ENCODE measurements at places on chromosomes 6 and 20.

- DNase-seq = no peak
These were observed 318.9 kb downstream of the CLIC5 start for GRCh38 chr6:45696738-45697137.

DNA sequence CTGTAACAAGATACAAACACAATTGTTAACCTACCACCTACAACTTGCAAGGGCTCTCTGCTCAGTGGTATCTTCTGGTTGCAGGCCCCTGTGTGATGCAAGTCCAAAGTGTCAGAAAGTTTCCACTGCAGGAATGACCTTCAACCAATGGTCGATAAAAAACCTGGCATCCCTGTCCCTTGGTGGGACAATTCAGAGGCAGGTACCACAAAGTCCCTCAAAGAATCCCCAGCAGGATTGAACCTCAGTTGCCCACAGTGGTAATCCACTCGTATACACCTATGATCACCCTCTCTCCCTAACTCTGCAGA lies 15.9 kb downstream of the GLO1 start:
- DNase-seq = no peak

DNA sequence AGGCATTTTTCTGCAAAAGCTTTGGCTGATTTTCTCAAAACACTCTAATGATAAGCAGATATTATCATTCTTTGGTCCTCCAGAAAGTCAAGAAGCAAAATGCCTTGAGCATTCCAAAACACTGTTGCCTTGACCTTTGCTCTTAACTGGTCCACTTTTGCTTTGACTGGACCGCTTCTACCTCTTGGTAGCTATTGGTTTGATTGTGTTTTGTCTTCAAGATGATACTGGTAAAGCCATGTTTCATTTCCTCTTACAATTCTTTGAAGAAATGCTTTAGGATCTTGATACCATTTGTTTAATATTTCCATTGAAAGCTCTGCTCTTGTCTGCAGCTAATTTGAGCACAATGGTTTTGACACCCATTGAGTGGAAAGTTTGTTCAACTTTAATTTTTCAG lies 35.6 kb upstream of the SDHAF4 start:
- DNase-seq = no peak

GRCh38 chr6:52639493-52639892 lies 31.4 kb upstream of the TMEM14A start:
- DNase-seq = no peak

DNA sequence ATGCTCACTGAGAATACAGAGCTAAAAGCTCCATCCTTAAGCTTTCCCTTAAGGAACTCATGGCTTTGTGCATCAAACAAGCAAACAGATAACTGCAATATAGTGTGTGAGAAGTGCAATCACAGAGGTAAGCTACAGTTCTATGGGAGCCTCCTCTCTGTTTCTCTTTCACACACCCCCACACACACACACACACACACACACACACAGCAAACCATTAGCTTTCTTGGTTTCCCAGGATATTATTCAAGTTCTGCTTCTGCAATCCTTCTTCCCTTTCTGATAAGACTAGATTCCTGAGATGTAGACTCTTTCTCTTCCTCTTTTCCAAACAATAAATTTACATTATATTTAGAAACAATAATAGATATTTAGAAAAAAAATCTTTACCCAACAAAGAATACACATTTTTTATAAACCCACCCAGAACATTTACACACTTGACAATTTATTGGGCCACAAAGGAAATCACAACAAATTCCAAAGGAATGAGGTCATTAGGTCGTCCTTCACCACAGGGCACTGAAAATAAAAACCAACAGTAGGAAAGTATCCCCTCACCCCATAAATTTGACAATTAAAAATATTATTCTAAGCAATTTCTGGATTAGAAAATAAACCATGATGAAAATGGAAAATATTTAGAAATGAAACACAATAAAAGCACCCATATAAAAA lies 9.3 kb upstream of the GFOD1 start:
- DNase-seq = no peak

DNA sequence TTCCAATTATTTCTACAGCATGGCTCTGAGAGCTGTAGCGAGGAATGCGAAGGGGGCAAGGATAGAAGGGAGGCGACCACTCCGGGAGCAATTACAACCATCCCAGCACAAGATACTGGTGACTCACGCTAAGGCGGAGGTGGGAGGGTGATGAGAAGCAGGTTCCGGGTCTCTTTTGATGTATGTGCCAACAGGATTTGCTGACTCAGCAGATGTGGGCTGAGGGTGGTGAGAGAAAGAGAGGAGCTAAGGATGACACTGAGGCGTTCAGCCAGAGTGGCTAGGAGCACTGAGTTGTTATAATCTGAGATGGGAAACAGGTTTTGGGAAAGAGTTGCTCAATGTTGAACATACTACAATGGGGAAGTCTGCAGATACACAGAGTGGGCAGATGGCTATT lies 9.3 kb upstream of the TXNDC5 start:
- no peak for DNase-seq

DNA sequence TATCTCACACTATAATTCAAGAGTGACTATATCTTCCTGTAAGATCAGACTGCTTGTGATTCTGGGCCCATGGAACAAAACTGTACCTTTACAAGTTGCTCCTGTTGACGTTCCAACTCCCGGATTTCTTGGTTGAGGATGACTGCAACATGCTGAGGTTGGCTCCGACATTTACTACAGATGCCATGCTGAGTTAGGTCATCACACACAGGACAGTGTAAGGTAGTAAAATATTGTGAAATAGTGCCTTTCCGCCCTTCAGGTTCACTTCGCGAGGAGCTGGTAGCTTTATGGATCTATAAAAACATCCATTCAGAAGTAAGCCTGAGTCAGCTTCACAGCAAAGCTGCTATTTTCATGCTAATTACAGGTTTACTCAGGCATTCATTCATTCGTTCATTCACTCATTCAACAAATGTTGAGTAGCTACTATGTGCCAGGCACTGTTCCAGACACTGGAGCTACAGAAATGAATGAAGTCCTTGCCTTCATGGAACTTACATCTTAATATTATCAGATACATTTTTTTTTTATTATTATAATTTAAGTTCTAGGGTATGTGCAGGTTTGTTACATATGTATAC lies 175.7 kb downstream of the REV3L start:
- no peak for DNase-seq

DNA sequence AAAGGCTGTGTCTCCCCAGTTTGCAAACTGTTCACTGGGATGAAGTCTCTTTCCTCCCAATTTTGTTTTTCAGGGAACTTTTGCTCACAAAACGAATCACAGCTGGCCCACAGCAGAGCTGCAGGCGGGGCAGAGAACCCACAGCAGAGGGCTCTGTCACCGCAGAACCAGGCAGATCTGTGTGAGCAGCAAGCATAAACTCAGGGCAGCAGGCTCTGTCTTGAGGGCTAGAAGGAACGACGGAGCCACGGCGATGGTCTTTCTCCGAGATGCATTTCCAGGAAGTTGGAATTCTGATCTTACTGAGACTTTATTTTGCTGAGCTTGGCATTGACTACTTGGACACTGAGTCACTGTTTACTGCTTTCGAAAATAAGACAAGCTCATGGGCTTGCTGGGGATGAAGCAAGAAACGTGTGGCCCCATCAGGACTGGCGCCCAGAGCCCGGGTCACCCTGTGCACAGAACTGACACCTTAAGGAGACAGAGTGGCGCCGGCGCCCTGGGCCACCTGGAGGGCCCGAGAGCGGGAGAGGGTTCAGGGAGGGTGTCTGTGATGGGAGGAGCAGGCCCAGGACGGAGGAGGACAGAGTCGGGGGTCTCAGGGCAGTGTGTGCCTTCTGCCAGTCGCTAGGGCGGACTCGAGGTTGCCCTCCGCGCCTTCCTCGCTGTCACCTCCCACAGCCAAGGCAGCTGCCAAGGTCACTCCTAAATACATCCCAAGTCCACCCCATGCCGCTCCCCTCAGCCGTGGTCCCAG lies 106.3 kb upstream of the NXT1 start:
- no peak for DNase-seq

Measured in NCI-H1930 (cell line).